Activated CD8-positive, alpha-beta memory T cell treated with anti-CD3 and anti-CD28 coated beads, Interleukin-2, amount 10 ng/mL, durations not matched to agents 7 days and 5 days (primary cell): ENCODE measurements at places on chromosomes 5 and 9. TPM values are rescaled to one million over a fixed set of nuclear protein-coding genes. Genes with fewer than 3 reads are reported as not detected.
A peak's percentile ranks its signal among the peaks of the same experiment; 100 is the strongest.

The ANXA2R gene
- total RNA-seq = 14.5 TPM

The ABHD17B gene
- 27.0 TPM for total RNA-seq

The C9orf152 gene
- not detected for total RNA-seq

The MEIKIN gene
- total RNA-seq = not detected

The SREK1 gene
- 61.4 TPM for total RNA-seq

The FABP6 gene
- total RNA-seq = not detected

The DOK3 gene
- total RNA-seq = 3.3 TPM

The THBS4 gene
- total RNA-seq = 3.6 TPM

The CTXN3 gene
- not detected for total RNA-seq

The RABGAP1 gene
- total RNA-seq = 24.2 TPM

The PCDHGB3 gene
- total RNA-seq = 0.41 TPM

The SPINK4 gene
- total RNA-seq = not detected

DNA sequence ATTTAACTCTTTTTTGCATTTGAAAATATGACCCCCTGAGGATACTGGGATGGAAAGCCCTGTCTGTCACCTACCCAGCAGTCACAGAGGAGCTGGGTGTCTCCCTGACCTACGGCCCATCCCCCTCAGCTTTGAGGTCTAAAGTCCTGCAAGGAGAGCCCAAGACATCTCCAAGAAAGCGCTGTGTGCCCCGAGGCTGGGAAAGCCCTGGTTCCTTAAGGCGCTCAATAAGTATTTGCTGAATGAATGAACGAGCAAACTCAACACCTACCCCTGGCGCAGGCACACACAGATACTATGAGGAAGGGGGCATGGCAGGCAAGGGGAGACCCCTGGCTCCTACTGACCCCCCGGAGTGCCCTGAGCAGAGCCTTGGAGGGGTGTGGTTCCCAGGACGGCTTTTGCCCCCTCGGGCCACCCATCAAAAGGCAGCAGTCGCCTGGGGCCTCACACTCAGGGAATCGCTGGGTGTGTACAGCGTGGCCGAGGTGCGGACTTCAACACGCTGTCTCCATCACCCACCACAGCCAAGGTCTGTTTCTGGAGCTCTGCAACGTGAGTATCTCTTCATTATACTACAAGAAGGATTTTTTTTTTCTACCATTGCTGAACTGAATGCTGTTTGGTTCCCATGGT lies 211.6 kb downstream of the ERCC6L2 start:
- no peak for DNase-seq

GRCh38 chr9:134061019-134061687 lies 6.7 kb downstream of the BRD3 start:
- no peak for DNase-seq

GRCh38 chr9:72420783-72421182 lies 55.8 kb upstream of the ZFAND5 start:
- DNase-seq = no peak

DNA sequence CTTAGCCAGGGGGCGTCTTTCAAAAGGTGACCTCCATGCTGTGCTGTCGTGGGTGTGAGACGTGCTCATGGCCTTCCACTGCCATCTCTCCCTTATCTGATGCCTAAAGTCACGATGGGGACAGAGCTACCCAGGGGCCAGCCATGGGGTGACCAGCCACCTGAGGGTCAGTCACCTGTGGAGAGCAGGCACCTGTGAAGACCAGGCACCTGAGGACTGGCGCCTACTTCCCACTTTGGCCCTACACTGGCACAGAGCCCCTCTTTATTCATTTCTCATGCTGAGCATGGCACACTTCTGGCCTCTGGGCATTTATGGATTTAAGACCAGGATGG lies 6.4 kb upstream of the EXOC3 start:
- no peak for DNase-seq

DNA sequence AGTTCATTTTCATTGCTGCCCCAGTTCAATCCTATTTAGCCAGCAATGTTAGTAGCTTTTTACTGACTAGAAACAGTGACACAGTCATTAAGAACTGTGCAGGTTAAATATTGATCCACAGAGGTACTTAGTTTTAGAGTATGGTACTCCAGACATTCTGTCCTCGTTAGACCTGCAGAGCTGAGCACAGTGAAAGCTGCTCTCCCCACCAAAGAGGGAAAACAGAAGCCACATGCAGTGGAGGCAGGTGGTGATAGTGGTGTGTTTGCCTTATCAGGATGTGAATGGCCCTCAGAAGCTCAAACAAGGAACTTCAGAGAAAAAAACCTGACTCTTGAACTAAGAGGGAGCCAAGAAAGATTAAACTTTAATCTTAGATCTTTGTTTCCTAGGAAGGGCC lies 75.5 kb downstream of the UNC13B start:
- no peak for DNase-seq

DNA sequence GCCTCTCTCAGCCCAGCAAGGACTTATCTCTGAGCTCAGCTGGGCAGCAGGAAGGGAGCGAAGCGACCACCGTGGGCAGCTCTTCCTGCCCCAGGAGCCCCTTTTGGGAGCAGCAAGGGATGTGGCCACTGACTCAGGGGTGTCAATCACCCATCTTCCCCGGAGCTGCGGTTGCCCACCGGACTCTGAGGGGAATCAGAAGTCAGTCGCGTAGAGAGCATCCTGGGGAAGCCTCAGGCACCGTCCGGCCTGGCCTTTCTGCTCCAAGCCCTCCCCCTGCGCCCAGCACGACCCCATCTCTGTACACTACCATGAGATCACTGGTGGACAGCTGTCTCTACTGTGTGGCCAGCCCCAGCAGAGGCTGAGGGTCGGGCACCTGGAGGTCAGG lies 24.6 kb downstream of the GFI1B start:
- DNase-seq = no peak

DNA sequence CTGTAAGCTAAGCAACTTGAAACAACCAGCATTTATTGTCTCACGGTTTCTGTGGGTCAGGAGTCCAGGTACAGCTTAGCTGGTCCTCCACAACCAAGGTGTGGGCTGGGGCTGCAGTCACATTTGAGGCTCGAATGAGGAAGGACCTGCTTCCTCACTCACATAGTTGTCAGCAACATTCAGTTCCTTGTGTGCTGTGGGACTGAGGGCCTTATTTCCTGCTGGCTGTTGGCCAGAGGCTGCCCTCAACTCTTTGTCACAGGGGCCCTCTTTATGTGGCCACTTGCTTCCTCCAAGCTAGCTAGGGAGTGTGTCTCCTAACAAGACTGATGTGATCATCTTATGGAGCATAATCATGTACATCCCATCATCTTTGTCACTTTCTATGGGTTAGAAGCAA lies 29.2 kb upstream of the SEMA4D start:
- no peak for DNase-seq

GRCh38 chr9:101791533-101791932 lies 53.1 kb upstream of the GRIN3A start:
- no peak for DNase-seq

DNA sequence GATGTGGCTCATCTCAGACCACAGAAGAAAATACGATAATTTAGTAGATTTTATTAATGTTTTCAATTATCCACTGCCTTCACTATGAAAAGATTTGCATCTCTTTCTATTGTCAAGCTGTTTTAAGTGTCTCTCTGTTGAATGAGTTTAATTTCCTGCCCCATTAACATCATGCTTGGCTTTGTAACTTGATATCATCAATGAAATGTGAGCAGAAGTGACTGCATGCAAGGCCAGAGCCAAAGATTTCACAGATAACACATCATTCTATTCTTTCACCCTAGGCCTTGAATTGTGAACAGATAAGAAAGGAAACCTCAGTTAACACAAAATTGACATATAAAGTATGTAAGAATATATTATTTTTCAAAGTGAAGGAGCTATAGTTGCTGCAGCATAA lies 986.4 kb upstream of the CDH18 start:
- no peak for DNase-seq

DNA sequence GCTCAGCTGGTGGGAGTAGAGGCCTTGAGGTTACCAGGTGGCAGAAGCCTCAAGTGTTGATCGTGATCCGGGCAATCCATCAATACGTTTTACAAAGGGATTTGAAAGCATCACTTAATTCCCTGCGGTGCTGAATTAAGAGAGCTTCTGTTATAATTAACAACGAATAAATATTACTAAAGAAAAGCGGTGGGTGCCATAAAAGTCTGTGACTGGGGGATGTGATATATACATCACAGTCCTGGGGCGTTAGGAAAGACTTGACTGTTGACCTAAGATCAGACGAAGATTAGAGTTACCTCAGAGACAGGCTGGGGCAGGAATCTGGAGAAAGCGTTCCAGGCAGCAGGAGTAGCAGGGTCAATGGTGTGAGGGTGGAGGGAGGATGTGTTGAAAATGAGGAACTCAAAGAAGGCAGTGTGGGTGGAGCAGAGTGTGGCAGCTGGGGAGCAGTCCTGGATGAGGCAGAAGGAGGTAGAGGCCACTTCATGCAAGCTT lies 6.7 kb upstream of the C5orf63 start:
- DNase-seq = no peak

GRCh38 chr9:19022206-19022605 lies 10.8 kb downstream of the SAXO1 start:
- DNase-seq = no peak

DNA sequence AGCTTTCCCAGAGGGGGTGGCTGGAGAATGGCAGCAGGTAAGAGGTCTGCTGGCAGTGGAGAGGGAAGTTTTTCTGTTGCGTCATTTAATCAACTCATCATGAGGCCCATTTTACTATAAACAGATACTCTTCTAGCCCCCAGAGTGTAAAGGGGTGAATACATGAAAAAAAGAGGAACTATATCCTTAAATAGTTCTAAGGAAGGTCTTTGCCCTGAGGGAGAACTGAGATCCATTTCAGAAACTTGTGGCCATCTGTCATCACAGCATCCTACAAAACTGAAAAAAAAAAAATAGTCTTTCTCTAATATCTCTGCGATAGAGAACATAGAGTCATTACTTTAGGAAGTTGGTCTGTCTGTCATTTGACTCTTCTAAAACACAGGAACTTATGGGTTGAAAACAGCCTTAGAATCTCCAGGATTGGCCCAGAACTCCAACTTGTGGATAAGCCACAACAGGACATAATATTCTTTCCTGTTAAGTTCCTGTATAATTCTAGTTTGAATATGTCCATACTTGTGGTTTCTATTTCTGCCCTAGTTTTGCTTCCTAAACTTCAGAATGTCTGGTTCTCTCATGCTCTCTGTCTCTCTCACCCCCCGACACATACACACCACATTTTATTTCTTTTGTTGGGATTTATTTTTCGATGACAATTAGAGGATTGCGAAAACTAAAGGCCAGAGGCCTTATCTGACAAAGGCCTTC lies 238.5 kb upstream of the PIK3R1 start:
- DNase-seq = no peak

- DNase-seq = no peak
Measured at GRCh38 chr5:177430140-177430951, 3.9 kb downstream of the GRK6 start.

DNA sequence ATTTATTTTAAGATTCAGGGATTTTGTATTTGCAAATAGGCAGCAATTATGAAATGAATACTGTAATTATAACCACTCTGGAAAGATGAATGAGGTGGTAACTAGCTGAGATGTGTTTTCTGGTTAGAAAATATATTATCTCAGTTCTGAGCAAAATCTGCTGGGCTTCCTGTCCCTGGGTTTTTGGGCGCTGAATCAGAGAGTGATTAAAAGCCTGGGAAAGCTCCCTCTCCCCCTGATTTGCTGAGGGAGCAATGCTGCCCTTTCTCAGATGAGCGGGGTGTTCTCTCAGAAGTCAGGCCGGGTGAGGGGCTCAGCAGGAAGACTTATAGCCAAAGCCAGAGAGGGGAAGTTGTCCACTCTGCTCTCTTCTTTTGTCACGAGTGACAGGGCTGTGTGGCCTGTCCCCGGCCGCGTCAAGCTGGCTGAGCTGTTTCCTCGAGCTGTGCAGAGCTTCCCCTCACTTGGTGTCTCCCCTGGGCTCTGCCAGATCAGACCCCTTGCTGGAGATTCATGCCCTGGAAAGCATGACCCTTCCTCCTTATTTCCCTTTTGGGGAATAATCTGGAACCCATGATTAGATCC lies 39.8 kb upstream of the PITX1 start:
- no peak for DNase-seq

DNA sequence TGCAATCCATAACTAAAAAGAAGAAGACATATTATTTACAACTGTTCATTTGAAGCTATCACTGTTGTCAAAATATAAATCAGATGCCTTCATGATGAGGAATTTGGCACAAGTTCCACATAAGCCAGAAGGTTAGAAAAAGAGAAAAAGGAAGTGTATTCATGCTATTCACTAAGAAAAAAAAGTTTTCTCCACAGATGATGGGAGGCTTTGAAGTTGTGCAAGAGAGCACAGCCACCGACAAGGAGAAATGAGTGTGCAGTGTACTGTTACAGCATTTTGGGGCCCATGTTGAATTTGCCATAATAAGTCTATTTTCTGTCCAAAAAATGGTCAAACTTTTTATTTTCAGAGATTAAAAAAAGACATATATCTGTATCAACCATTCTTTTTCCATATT lies 32.9 kb upstream of the IFNK start:
- DNase-seq = no peak

DNA sequence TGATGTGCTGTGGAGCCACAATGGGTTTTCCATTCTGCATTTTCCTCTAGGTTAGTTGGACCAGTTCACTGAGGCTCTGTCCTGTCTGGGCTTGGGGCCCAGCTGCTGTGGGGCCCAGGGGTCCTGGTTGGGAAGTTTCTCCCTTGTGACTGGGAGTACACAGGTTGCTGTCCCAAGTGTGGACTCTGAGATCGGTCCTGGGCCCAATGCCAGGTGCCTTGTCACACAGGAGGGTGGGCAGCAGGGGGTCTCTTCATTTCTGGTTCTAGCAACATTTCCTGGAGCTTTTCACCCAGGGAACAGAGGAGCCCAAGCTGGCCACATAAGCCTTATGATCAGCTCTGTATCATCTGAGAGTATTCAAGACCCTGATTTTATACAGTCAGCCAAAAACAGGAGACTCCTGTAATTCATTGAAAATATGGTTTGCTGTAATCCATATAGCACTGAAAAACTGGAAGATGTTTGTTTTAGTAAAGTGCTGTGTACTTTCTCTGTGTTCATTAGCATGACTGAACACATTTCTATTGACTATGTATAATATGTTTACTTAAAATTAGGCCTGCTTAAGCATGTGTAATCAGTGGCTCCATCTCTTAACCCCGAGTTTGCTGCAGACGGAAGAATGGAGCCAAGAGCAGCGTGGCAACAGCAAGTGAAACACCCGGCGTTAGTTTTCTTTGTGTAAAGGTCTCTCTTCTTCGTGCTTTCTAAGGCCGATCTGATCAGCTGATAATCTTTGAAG lies 62.5 kb downstream of the MVB12B start:
- no peak for DNase-seq

- peak; percentile 44 for DNase-seq
Measured at GRCh38 chr9:125700791-125701190, 6.2 kb downstream of the MAPKAP1 start.

GRCh38 chr5:176365351-176366231 lies at the start of gene ARL10:
ARL10 (plus strand) TSS chr5:176365487; CDS start chr5:176365564, 77 bp downstream.
- peak; percentile 50 for DNase-seq

- DNase-seq = no peak
Measured at GRCh38 chr9:125997196-125997823, 250.1 kb downstream of the PBX3 start.

GRCh38 chr9:13491493-13492424 lies 212.3 kb upstream of the MPDZ start:
- DNase-seq = no peak
